Activated naive CD8-positive, alpha-beta T cell treated with anti-CD3 and anti-CD28 coated beads, Interleukin-2, amount 10 ng/mL, durations not matched to agents 7 days and 5 days (primary cell): ENCODE measurements at places on chromosomes 2 and 18. TPM values are rescaled to one million over a fixed set of nuclear protein-coding genes. Genes with fewer than 3 reads are reported as not detected.
A peak's percentile ranks its signal among the peaks of the same experiment; 100 is the strongest.

Gene TCF23
- total RNA-seq: not detected

Gene RNMT
- 40.7 TPM for total RNA-seq

Gene C2orf15
- 2.3 TPM for total RNA-seq

Gene MRO
- total RNA-seq: not detected

Gene TMEM198
- total RNA-seq: 1.1 TPM

Gene OSGEPL1
- total RNA-seq: 15.5 TPM

Gene GALR1
- total RNA-seq: not detected

Gene ALLC
- total RNA-seq: not detected

GRCh38 chr2:45929674-45930395 is 278.4 kb downstream of the PRKCE start:
- H3K36me3 ChIP-seq: peaks cover 2% of the 10 kb centered on the region
- no peaks in the 10 kb centered on the region for H3K27me3 ChIP-seq
- H3K4me1 ChIP-seq: no peaks in the 10 kb centered on the region

DNA sequence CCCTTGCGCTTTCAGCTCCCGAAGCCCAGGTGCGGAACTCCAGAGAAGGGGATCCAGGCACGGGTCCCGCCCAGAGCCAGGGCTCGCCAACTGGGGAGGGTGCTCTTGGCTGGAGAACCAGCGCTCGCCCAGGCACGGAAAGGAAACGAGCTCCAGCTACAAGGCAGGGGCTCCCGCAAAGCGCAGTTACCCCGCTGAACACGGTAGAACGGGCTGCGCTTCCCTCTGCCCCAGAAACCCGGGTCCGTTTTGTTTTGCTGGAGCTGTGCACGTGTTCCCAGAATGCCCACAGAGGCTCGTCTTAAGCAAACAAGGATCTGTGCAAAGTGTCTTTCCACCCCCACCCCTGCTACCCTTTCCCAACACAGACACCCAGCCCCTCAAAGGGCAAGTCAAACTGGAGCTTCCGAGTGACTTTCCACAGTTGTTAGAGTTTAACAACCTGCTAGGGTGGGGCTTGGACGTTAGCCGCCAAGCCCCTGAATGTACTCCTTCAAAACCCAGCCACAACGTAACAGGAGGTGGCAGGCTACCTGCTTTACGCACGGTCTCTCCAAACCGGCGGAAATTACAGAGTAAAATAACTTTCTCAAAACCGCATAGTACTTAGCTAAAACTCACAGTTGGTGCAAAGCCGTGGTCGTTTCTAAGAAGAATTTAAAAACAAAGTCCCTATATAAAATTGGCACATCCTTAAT is 775 bp downstream of the RNF125 start:
- H3K27me3 ChIP-seq: no peaks in the 10 kb centered on the region
- H3K4me1 ChIP-seq: peaks cover 30% of the 10 kb centered on the region
- H3K27ac ChIP-seq: peak overlapping the region; percentile 100
- DNase-seq: peak; percentile 68

DNA sequence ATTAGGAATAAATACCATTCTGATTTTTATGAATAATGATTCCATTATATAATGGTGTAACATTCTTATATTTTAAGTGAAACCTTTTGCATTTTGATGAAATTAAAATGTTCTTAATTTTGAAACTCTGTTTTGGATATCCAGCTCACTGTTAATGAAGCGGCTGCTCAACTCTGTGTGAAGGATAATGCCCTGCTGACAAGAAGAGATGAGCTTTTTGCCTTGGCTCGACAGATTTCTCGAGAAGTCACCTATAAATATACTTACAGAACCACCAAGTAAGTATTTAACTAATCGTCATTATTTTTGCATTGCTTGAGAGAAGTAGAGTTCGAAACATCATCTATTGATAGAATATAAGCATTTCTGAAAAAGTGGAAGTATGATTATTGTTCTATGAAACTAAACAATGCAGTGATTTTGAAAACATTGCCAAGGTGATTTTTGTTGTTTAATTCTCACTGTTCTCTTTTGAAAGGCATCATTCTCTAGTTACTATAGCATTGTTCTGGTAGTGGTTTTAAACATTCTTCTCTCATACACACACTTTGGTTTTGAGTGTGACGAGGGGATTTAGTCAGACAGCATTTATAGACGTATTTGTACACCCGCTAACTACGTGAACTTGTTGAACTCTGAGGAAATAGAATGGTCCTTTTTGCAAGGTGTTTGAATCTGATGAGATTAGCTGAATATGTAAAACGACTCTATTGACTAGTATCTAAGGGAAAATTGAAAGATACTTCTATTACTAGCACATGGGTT is 21.5 kb downstream of the NAB1 start:
- H3K27me3 ChIP-seq: no peaks in the 10 kb centered on the region
- no peak overlapping the region for H3K27ac ChIP-seq
- peaks cover 12% of the 10 kb centered on the region for H3K4me1 ChIP-seq
- H3K36me3 ChIP-seq: peaks cover 40% of the 10 kb centered on the region
- DNase-seq: no peak

DNA sequence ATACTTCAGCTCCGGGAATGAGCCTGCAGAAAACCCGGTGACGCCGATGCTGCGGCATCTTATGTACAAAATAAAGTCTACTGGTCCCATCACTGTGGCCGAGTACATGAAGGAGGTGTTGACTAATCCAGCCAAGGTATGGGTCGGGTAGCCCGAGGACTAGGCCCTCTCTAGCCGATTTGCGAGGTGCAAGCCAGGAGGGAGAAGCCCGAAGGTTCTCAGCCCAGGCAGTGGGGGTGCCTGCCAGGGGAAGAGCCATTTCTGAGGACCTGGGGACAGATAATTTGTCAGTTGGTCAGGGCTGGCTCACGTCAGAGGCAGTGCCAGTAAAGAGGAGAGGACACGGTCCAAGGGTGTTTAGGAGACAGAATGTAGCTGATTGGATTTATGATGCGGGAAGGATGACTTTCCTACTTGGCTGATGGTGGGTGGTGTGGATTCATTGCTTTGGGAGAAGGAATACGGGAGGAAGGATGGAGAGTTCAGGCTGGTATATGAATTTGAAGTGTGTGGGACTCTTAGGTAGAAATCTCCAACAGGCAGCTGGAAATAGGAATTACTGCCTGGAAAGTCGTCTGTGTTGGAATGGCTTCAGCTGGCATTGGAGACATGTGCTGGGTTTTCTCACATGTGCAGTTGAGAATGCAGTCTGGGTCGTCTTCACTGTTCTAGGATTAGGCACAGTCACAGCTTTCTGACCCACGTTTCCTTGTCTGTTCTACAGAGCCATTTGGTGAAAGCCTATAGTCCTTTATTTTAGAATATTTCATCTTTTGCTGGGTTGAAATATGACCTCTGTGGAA is 874 bp downstream of the NDUFAF7 start:
- H3K4me1 ChIP-seq: peaks cover 17% of the 10 kb centered on the region
- no peak overlapping the region for H3K27ac ChIP-seq
- H3K36me3 ChIP-seq: peaks cover 21% of the 10 kb centered on the region
- no peaks in the 10 kb centered on the region for H3K27me3 ChIP-seq

DNA sequence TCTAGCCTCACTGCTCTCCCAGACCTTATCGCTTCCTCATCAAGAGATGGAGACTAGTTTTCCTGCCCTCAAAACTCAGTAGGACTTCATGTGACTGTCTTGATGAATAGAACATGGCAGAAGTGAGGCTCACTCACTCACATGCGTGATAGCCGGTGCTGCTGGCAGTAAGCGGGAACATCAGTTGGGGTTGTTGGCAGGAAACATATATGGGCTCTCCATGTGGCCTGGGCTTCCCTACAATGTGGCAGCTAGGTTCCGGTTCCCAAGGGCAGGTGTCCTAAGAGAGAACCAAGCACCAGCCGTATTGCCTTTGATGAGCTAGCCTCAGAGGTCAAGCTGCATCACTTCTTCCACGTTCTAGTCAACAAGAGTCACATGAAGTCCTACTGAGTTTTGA is 15.2 kb upstream of the FAHD2A start:
- DNase-seq: no peak
- H3K27me3 ChIP-seq: no peaks in the 10 kb centered on the region
- no peaks in the 10 kb centered on the region for H3K4me1 ChIP-seq
- no peak overlapping the region for H3K27ac ChIP-seq

DNA sequence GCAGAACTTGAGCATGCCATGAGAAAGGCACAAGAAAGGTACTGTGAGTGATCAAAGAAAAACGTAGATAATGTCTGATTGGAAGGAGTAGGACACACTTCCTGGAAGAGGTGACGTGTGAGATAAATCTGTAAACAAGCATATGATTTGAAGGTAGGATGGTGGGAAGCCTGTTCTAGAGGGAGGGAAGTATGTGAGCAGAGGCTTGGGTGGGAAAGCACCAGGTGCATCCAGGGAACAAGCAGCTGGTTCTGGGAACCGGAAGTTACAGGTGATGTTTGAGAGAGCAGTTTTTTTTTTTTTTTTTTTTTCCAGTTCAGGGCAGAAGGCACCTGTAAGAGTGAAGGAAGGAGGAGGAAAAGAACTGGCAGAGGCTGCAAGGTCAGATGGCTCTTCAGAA is 116.6 kb upstream of the EFEMP1 start:
- H3K4me1 ChIP-seq: no peaks in the 10 kb centered on the region
- no peak for DNase-seq
- H3K27me3 ChIP-seq: no peaks in the 10 kb centered on the region

DNA sequence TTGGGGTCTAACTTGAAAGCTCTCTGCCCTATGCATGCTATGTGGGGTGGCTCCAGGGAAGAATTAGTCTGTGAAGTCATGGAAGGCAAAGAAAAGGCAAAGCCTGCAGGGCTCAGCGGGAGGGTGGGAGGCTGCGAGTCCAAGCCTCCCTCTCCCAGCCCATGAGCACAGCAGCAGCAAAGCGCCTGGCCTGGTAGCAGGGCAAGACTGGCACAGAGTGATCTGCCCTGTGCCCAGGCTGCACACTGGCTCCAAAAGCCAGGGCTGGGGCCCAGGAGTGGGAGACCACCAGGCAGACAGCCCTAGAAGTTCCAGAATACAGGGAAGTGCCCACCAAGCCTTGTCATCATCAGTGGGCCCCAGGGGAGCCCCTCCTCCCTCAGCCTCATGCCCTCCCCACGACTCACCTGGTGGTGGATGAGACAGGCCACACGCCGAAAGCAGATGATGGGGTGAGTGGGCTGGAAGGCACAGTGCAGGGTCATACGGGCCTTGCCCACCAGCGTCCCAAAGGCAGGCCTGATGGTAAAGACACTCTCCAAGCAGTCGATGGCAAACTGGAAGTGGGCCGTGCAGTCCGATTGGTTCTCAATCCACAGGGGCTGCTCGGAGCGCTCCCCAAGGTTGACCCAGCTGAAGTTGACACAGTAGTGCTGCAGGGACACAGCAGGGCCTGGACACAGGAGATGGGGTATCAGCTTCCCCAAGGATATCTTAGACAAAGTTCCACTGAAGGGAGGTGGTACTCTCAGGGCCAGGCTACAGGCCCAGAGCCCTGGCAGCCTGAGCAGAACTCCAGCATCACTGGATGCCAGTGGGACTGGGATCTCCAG is 12.1 kb downstream of the CFAP65 start:
- DNase-seq: no peak
- H3K27me3 ChIP-seq: peaks cover 16% of the 10 kb centered on the region
- H3K27ac ChIP-seq: no peak overlapping the region
- no peaks in the 10 kb centered on the region for H3K36me3 ChIP-seq
- H3K4me3 ChIP-seq: no peak overlapping the region
- H3K4me1 ChIP-seq: no peaks in the 10 kb centered on the region

GRCh38 chr2:71402427-71402826 is 50.9 kb upstream of the DYSF start:
- H3K4me1 ChIP-seq: no peaks in the 10 kb centered on the region
- H3K27me3 ChIP-seq: no peaks in the 10 kb centered on the region
- H3K36me3 ChIP-seq: peaks cover 32% of the 10 kb centered on the region
- H3K27ac ChIP-seq: no peak overlapping the region

DNA sequence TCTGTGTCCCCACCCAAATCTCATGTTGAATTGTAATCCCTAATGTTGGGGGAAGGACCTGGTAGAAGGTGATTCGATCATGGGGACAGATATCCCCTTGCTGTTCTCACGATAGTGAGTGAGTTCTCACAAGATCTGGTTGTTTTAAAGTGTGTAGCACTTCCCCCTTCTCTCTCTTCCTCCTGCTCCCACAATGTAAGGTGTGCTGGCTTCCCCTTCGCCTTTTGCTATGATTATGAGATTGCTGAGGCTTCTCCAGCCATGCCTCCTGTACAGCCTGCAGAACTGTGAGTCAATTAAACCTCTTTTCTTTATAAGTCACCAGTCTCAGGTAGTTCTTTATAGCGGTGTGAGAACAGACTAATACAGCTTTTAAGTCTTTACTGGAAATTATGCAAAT is 193.3 kb upstream of the RBBP8 start:
- peaks cover 4% of the 10 kb centered on the region for H3K27me3 ChIP-seq
- DNase-seq: no peak
- H3K36me3 ChIP-seq: peaks cover 2% of the 10 kb centered on the region
- H3K4me1 ChIP-seq: peaks cover 12% of the 10 kb centered on the region

- no peak overlapping the region for H3K27ac ChIP-seq
- peaks cover 10% of the 10 kb centered on the region for H3K36me3 ChIP-seq
- no peaks in the 10 kb centered on the region for H3K27me3 ChIP-seq
Measured at GRCh38 chr2:230254152-230254881, 28.8 kb downstream of the SP140 start.

DNA sequence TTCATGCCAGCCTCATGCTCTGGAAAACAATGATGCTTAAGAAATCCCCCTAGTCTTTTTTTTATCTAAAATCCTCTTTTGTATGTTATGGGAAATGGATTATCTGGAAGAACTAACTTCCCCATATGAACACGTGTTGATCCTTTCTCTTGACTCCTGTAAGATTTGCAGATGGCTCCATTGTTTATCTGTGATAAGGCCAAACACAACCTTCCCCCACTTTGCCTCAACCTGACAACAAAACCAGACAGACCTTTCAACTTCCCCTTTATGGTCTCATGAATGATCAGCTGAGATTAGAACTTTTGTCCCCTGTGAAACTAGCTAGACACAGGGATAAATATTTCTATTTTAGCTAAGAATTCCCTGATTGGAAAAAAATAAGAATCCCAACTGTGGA is 828.0 kb upstream of the CDH2 start:
- H3K4me3 ChIP-seq: no peak overlapping the region
- H3K27me3 ChIP-seq: no peaks in the 10 kb centered on the region
- H3K4me1 ChIP-seq: no peaks in the 10 kb centered on the region
- no peaks in the 10 kb centered on the region for H3K36me3 ChIP-seq
- H3K27ac ChIP-seq: no peak overlapping the region

DNA sequence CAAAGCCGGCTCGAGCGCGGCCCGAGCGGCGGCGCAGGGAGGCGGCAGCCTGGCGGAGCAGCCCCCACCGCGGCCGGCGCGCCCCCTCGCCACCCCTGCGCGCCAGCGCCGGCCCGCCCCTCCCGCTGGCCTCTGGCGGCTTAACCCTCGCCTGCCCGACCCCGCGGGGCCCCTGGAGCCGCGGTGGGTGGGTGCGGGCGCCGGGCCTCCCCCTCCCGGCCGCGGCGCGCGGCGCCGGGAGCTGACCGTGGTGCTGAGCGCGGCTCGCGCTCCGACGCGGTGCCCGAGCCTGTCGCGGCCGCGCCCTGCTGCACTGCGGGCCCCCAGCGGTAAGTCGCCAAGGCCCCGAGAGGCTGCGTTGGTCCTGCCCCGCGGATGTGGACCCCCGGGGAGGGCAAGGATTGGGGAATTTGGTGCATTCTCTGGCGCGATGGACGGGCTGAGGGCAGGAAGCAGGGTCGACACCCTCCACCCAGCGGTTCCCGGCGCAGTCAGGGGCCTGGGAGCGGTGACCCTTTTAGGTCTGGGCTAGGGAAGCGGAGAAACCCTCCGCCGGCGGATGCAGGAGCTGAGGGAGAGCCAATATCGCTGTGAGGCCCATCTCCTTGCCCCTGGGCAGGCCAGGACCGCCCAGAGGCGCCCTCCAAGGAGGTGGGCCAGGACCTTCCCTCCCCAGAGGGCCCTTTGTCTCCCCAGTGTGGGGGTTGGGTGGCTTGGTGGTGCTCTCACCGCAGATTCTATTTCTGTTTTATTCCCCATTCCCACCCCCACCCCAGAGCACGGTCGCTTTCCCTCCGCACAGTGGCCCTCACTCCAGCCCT is 923 bp downstream of the AMER3 start:
- no peak overlapping the region for H3K27ac ChIP-seq
- peak overlapping the region; percentile 39 for H3K4me3 ChIP-seq
- peaks cover 46% of the 10 kb centered on the region for H3K27me3 ChIP-seq
- DNase-seq: peak; percentile 58
- H3K4me1 ChIP-seq: no peaks in the 10 kb centered on the region
- peaks cover 2% of the 10 kb centered on the region for H3K36me3 ChIP-seq
